ENCODE measurements at places on chromosomes 4 and X.
A peak's percentile ranks its signal among the peaks of the same experiment; 100 is the strongest.

DNA sequence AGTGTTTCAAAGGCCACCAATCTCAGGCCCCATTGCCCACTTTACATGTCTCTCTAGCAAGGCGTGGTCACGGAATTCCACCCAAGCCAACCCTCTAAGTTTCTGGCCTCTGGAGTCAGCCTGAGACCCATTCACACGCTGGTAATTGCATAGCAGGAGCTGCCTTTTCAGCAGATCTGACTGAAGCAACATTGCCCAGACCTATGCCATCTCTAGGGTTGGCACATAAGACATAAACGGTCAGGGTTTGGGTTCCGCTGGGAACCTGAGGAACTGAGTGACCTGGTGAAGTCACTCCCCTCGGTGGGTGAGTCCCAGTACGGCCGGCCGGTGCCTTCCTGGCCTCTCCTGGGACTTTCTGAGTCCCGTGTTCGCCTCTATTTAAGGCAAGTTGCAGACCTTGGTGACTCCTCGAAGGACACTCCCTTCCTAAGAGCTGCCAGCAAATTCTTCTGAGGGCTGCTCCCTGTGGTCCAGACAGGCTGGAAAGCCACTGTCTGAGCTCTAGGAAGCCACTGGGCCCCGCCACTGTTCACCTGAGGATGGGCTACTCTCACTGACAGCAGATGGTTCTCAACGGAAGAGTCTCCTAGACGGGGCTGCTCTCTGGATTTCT lies 15.9 kb downstream of the CTAG1A start:
- DNase-seq = peak; percentile 48

- DNase-seq = no peak
These were observed 40.5 kb upstream of the NKX1-1 start for GRCh38 chr4:1446502-1447386.

DNA sequence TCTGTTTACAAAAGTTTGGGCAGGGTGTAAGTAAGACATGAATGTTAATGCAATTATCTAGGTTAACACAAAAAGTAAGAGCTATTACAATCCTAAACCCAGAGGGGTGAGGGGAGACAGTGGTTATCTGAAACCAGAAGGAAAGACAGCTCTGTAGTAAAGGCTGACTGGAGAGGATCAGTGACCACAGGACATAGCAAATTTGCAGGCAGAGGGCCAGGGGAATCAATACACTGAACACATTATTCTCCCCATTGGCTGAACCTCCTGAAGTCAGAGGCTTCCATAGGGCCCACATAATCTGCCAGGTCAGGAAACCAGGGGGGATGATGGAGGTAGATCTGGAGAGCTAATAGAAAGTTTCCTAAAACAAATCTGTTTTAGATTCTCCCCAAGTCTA lies 689.4 kb upstream of the ATOH1 start:
- no peak for DNase-seq

DNA sequence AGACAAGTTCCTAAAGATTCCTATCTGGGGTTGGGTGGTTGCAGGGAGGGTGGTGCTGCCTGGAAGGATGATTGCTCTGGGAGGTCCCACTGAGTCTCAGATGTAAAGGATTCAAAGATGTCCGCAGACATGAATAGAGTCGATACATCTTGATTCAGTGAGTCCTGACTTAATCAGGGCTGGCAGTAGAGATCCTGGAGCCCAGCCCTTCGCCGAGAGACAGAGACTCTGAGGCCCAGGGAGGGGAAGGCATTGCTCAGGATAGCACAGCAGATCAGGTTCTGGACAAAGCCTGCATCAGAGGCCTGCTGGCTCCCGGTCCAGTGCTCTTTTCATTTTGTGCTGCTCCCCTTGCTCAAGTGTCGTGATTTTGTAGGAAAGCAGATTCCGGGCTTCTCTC lies 21.7 kb downstream of the PJA1 start:
- DNase-seq = no peak

GRCh38 chr4:23614284-23614892 lies 275.5 kb downstream of the PPARGC1A start:
- DNase-seq = peak; percentile 31

DNA sequence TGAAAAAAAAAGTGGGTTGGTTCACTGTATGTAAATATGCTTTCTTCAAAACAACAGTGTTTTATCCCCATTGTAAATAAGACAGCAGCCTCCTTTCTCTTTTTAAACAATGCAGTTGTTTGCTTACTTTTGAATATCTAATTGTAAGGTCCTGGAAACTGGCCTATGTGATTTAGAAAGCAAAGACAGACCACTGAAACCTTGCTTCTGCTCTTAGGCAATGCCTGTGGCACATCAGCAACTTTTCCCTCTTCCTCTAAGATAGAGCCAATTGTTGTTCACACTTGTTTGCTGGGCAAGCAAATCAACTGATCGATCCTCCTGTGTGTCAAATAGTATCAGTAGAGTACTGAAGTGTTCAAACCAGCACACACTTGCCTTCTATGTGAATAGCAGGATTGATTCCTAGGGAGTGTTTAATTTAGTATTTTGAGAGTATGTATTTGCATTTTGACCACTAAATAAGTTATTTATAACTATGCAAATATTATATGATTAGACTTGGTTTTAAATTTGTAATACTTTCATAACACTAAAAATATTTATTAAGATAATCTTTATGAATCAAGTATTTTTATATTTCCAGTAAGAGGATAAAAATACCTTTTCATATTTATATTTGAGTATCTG lies 55.4 kb upstream of the GRPR start:
- no peak for DNase-seq

- DNase-seq = no peak
These were observed 18.0 kb downstream of the PNMA6F start for GRCh38 chrX:153303276-153304262.

- DNase-seq = peak; percentile 91
These were observed 152.6 kb downstream of the GASK1B start for GRCh38 chr4:158020176-158020575.

DNA sequence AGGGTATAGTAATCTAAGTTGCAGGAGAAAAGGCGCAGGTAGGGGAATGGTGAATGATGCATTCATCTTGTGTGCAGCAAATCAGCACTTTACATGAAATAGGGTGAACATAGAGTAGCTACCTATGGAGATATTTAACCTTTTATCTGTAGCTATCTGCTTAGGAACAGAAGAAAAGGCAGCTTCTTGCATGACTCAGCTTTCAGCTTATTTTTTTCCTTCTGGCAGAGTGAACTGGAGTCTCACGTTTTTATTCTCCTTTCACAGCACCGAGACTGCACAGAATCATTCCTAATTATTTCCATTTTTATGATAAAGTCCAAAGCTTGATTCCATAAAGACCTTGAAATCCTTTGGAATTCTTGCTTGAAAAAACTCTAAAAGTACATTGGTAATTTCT lies 4.8 kb upstream of the SCOC start:
- DNase-seq = no peak

DNA sequence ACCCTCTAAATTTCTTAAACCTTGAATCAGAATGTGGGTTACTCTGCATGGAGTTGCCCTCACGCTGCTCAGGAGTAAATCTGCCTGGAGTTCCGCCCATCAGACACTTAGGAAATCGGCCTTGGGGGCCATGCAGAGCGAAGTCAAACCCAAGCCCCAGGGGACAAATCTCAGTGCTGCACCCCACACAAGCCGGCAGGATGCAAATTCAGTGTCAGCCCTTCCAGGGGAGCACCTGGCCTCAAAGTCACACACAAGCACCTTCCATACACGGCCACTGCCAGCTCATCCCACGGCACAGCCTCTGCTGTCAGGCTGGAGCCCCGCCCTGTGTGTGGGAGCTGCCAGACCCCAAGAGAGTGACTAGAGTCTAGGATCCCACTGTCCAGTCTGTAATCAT lies 27.4 kb downstream of the RNF212 start:
- no peak for DNase-seq

DNA sequence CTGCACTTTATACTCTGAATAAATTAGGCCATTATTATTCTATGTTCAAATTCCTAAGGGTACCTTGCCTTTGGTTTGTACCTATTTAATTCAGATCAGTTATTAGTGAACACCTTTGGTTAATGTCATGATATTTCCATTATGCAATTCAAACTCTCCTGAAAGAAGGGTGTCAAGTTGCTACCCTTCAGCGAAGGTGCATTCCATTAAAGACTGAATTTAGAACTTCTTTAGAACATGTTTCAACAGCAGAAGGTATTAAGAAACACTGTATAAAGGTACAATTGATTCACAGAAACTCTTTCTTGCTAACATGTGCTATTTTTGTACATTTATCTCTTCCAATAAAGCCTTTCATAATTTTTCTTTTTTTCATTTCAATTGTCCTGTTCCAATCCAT lies 1545.4 kb upstream of the PCDH10 start:
- DNase-seq = no peak

DNA sequence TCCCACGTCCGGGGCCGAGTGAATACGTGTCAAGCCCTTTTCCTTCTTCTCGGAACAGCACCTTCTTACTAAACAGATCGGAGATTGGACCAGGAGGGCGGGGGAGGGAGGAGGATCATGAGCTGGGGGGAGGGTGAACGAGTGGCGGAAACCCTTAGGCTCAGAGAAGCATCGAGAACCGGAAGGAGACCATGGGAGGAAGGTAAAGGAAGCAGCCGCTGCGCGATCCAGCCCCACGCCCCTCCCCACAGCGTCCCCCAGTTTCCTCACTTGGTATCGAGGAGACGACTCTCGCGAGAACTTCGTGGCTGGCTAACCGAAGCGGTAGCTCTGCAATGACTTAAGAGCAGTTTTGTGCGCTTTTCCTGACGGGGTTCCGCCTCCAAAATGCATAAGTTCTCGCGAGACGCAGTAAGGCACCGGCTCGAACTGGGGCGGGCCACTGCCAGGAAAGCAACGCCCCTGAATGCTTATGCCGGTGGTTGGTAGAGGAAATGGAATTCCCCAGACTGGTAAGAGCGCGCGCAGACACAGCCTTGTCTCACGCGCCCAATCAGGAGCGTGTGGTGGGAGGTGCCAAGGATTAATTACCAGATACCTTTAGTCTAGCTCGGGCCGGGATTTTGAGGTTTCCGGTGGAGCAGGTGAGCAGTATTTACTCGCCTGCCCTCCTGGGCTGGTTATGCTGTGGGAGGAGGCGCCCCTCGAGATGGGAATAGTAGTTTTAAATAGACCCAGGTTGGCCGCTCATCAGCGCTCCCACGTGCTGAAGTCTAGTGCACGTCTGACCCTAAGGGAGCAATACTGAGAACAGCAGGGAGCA lies 534 bp upstream of the UBE2D3 start:
- peak; percentile 100 for DNase-seq

GRCh38 chr4:66766557-66766956 lies 778.7 kb downstream of the CENPC start:
- no peak for DNase-seq

DNA sequence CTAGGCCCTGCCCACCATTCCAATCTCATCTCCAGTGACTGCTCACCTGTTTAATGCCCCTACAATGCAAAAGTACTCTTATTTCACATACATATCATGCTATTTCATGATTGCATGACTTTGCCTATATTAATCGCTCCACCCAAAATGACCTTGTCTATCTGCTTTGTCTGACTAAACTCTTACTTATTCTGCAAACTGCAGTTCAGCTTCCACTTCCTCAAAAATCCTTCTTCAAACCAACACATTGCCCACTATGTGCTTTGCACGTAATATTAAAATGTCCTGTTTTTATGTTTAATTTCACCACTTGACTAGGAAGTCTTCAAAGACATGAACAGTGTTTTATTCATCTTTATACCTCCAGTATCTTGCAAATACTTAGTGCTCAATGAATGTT lies 229.6 kb downstream of the OPHN1 start:
- no peak for DNase-seq

DNA sequence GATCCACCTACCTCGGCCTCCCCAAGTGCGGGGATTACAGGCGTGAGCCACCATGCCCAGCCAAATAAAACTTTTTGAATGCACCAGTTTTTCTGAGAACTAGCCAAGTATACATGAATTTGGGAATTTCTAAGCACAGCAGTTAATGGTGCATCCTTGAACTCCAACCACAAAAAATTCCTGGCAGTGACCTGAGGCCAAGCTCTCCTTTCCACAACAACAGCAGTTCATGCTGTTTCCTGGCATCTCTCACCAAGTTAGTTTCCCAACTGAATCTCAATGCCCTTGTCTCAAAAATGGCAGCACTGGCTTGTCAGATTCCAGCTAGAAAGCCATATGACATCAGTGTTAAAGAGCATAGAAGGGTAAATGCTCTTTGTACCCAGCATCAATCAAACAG lies 15.9 kb upstream of the XKRX start:
- DNase-seq = no peak

- DNase-seq = no peak
These were observed 115.7 kb upstream of the ZXDA start for GRCh38 chrX:58025979-58026378.

DNA sequence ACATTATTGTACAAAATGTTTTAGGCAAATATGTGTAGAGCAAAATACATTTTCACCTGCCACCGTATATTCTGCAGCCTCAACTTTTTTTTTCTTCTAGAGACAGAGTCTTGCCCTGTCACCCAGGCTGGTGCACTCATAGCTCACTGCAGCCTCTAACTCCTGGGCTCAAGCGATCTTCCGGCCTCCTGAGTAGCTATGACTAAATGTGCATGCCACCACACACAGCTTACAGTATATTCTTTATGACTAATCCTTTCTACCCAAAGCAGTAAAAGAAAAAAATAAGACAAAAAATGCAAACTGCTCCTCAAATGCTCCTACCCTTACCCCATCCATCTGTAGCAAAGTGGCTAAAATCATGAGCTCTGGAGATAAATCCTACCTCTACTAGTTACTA lies 426.3 kb downstream of the KCNIP4 start:
- DNase-seq = no peak

DNA sequence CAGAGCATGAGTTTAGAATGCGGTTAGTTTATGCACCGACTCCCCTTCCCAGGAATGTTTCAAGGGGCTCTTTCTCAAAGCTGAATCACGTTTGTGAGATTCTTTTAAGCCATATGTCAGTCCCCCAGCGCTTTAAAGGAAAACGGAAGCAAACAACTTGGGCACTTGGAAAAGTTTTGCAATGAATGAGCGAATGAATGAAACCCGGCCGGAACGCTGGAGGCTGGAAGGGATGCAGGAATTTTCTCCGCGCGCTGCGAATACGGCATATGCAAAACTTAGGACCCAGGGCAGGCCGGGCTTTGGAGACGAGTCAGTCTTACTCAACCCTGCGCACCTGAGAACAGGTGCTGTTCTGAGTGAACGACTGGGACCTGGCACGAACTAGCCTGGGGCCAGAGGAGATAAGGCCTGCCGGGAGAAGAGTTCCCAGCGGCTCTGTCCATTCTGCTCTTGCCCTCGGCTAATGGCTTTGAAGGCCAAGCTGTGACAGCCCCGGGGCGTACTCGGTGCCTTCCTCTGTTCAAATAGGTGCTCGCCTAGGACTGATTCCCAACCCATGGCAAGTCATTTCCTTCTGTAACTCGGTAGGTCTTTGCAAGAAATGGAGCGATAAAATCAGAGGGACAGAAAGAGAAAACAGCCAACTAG lies 743 bp upstream of the NRK start:
- peak; percentile 75 for DNase-seq

- no peak for DNase-seq
These were observed 236.9 kb upstream of the PPARGC1A start for GRCh38 chr4:24126776-24127175.

GRCh38 chr4:128868758-128869157 lies 59.3 kb downstream of the JADE1 start:
- no peak for DNase-seq

GRCh38 chr4:84751707-84752106 lies 168.8 kb downstream of the CDS1 start:
- no peak for DNase-seq

GRCh38 chr4:55866290-55866907 lies 13.0 kb downstream of the EXOC1 start:
- DNase-seq = peak; percentile 90

Measured in fibroblast of skin of scalp (primary cell).